ENCODE measurements at places on chromosomes 11 and 22.

- DNase-seq: peak; percentile 80
Observed at GRCh38 chr22:20750461-20751184, 23.3 kb upstream of the SERPIND1 start.

DNA sequence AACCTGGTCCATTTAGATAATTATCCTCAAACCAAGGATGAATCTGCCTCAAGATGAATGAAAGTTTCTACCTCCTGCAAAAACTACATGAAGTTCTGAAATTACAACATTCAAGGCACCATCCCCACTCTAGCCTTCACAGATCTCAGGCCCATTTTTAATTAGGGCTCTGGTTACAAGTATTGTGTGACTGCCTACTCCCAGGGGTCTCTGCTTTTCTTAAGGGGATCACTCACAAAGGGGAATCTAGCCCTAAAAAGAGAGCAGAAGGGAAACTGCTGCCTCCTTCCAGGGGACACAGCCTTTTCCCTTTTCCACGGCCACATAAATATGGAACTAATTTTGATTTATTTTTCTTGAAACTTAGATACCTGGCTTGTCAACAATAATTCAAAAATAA lies 17.4 kb upstream of the TMEM135 start:
- DNase-seq: no peak

- peak; percentile 78 for DNase-seq
Observed at GRCh38 chr22:45263463-45264269, 21.1 kb upstream of the UPK3A start.

DNA sequence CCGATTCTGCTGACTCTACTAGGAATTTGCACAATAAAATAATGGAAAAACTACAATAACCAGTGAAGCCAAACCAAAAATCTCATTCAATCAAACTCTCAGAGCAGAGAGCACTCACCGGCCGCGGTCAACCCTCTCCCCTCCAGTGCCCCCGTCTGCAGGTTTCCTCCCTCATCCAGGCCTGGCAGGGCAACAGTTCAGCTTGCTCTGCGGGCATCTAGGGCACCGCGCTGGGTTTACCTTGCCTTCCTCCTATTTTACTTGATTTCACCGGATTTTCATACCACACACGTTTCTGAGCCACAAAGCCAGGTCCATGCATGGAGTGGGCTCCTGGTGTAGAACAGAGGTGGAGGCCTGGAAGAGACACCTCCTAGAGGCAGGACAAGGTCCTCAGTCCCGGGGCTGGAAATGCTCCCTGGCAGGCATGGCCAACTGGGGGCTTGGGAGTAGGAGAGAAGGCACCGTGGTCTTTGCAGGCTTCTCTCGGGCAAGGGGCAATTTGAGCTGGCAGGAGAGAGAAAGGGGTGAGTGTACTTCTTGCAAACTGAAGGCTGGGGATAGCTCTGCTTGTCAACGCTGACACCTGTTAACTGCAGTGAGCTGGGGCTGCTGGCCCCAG lies 938.4 kb downstream of the BRD1 start:
- DNase-seq: no peak

- DNase-seq: no peak
Observed at GRCh38 chr11:37512156-37512780, 914.2 kb upstream of the RAG2 start.

- peak; percentile 88 for DNase-seq
Observed at GRCh38 chr22:35604621-35605368, 12.3 kb downstream of the MB start.

DNA sequence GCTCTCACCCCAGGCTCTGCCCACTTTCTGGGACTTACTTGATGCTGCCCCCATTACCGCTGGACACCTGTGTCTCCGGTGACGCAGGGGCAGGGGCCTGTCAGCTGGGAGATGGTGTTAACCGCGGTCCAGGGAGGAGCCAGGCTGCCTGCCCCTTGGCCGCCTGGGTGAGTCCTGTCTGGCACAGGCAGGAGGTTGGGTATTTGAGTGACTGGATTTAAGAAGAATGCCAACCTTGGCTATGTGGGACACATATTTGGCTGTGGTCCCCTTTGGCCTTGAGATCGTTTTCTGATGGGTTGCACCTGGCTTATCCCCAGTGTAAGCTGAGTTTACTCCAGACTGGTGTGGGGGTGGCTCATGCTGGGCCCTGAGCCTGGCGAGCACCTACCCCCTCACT lies 2.5 kb downstream of the MUC6 start:
- DNase-seq: no peak

- no peak for DNase-seq
Observed at GRCh38 chr22:32040324-32040904, 2.6 kb upstream of the SLC5A1 start.

DNA sequence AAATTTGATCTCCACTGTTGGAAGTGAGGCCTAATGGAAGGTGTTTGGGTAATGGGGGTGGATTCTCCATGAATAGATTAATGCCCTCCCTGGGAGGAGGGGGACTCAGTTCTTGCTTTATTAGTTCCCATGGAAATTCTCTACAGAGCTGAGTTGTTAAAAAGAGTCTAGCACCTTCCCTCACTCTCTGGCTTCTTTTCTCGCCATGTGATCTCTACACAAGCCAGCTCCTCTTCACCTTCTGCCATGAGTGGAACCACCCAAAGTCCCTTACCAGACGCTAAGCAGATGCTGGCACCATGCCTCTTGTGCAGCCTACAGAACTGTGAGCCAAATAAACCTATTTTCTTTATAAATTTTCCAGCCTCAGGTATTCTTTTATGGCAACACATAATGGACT lies 465.8 kb upstream of the ANO5 start:
- DNase-seq: no peak

DNA sequence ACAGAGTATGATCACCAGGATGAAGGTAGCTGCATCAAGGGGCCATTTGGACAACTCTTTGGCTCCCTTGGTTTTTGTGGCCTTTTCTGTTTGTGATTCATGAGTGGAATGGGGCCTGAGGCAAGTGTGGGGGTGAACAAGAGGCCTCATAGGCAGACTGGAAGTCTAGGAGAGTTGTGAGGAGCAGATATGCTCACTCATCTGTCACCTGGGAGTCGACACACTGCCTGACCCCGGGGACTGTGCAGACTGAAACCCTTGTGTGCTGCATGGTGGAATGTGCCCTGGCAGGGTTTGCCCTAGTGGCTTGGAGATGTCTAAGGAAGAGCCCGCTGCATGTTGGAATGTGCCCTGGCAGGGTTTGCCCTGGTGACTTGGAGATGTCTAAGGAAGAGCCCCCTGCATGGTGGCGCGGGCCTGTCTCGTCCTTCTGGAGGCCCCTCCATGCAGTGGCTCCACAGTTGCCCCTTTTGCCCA lies 60.0 kb downstream of the MED15 start:
- no peak for DNase-seq

DNA sequence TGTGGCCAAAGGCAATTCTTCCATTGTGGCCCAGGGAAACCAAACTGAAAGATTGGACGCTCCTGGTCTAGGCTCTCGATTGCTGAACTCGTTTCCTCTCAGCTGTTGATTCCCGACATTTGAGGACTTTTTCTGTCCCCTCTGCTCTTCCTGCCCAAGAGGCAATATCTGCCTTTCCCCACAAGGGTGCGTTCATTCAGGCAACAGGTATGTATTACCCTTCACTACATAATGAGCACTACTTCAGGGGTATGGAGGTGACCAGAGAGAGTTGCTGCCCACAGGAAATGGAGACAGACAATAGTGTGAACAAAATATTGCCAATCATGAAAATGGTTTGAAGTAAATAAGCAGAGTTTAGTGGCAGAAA lies 8.2 kb downstream of the PTH start:
- no peak for DNase-seq

DNA sequence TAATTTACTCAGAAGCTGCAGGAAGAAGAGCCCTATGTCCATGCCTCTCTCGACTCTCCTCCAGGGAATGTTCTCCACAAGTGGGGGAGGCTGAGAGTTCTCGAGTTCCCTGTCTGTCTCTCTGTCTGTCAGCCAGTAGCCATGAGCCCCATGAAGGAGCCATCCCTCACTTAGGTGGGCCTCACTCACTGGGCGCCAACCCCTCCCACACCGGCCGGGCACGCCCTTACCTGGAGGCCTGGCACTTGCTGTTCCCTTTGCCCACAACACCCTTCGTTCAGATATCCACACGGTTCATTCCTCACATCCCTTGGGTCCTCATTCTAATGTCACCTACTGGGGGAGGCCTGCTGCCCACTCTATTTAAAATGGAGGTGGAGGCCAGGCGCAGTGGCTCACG lies 14.2 kb upstream of the IL10RA start:
- DNase-seq: no peak

- no peak for DNase-seq
Observed at GRCh38 chr11:65981972-65982823, 19.8 kb downstream of the EIF1AD start.

DNA sequence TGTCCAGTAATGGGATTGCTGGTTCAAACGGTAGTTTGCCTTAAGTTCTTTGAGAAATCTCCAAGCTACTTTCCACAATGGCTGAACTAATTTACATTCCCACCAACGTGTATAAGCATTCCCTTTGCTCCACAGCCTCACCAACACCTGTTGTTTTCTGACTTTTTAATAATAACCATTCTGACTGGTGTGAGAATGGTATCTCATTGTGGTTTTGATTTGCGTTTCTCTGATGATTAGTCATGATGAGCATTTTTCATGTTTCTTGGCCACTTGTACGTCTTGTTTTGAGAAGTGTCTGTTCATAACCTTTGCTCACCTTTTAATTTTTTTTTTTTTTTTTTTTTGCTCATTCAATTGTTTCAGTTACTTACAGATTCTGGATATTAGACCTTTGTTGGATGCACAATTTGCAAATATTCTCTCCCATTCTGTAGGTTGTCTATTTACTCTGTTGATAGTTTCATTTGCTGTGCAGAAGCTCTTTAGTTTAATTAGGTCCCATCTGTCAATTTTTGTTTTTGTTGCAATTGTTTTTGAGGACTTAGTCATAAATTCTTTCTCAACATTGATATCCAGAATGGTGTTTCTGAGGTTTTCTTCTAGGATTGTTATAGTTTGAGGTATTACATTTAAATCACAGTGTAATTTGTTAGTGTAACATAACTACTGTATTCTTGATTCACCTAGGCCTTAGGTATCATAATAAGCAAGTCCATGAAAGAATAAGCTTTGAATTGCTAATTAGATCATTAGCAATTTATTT lies 33.0 kb downstream of the CCDC34 start:
- no peak for DNase-seq

DNA sequence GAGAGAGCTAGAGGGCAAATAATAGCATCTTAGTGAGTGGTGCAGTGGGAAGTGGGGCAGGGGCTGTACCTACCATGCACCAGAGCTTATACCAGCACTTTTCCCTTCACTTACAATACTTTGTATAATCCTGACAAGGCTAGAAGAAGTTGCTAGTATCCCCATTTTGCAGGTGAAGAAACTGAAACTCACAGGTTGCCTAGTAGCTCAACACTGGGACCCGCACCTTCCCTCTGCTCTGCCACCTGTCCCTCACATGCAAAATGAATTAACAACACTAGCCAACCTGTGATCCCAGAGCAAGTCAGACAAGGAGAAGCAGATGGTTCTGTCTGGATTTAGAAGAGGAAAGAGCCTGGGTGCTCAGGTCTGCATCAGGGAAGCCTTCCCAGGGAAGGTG lies 510.4 kb downstream of the BUD13 start:
- DNase-seq: no peak

GRCh38 chr22:39997421-39997820 lies 2.7 kb downstream of the FAM83F start:
- DNase-seq: no peak

GRCh38 chr22:50627642-50628542 lies at the start of gene ARSA:
TSS of gene ARSA (minus strand) at chr22:50628152. CDS start at chr22:50627779, 373 bp downstream.
- DNase-seq: peak; percentile 87

- peak; percentile 42 for DNase-seq
Observed at GRCh38 chr11:7489376-7489775, 4.1 kb downstream of the OLFML1 start.

DNA sequence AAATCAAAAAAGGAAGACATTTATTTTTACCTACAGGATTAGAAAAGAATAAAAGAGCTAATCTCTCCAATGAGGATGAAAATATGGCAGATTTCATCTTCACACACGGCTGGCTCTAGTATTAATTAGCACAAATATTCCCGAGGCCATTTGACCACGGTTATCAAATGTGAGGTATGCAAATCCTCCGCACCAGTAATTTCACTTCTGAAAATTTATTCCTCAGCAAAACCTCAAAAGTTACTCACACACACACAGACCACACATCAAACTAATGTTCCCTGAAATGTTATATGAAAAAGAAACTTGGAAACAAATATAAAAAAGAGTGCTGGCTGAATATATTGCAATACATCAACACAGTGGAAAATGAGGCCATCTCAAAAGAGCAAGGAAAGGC lies 32.8 kb downstream of the CELSR1 start:
- DNase-seq: no peak

GRCh38 chr11:61028135-61028729 lies 56.8 kb downstream of the CD6 start:
- peak; percentile 26 for DNase-seq

DNA sequence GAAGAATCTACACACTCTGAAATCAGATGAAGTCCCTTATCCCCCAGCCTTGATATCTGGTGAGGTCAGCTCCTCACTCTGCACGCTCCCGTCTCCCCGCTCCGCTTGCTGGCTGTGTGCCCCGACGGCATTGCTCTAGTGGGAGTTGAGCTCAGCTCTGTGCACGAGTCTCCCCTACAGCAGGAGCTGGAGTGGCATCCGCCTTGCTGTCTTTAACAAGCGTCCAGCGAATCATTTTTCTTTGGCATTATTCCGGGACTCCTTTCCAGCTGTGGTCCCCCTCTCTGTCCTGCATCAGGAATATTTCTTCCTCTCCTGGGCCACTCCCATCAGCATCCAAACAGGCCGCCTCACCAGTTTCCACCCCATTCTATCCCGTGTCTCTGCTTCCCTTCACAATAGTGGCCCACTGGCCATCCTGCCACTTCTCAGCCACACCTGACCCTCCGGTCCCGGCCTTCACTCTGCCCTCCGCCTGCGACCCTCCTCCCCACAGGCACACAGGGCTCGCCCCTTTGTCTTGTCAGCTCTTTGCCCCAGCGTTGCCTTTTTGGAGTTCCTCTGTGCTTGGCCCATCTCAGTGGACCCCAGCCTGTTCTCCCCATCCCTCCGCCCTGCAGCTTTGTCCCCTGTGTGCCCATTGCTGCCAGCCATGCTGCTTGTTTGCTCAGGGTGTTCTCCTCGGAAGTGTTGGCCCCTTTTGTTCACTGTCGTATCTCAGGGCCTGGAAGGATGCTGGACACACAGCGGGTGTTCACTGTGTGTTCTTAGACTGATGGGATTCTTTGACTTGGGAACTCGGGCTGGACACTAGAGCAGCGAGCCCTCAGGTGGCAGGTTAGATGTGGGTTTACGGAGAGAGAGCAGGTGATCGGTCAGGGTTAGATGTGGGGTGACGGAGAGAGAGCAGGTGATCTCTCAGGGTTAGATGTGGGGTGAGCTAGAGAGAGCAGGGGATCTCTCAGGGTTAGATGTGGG lies 441.8 kb downstream of the TBC1D22A start:
- DNase-seq: no peak

All from inflammatory macrophage treated with lipopolysaccharide for 4 hours (primary cell).